Stimulated activated memory B cell treated with anti-CD40 and anti-IgM and Interleukin-4, amounts not matched to agents 10 μg/mL and 1 μg/mL and 100 μg/mL, for 72 hours (primary cell): ENCODE measurements at places on chromosomes 5 and 9.

DNA sequence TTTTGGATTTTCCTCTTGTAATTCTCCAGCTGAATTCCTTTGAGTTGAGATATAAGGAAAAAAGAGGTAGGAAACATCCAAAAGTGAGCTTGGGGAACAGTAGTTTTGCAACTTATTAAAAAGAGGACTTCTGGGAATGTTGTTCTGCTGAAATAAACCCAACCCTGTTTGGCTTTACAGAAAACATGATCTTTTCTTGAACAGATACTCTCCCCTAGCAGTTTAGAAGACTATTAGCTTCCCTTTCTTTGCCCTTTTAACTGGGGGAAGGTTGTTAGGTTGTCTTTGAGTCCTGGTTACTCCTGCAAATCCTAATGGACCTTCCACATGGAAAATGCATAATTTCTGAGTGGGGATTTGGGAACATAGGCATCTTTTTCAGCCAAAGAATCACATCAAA lies 168.7 kb upstream of the RPS23 start:
- no peak for ATAC-seq

- ATAC-seq = peak; percentile 91
Observed at GRCh38 chr5:54794135-54794975, 191.0 kb downstream of the ESM1 start.

DNA sequence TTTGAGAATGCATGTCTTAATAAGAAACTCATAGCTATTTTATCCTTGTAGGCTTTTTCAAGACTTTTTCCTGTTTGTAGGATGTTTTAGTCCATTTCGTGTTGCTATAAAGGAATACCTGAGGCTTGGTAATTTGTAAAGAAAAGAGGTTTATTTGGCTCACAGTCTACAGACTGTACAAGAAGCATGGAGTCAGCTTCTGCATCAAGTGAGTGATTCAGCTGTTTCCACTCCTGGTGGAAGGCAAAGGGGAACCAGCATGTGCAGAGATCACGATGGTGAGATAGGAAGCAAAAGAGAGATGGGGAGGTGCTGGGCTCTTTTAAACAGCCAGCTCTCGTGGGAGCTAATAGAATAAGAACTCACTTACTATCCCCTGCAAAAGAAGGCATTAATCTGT lies 177.3 kb downstream of the ALDH1A1 start:
- ATAC-seq = no peak

DNA sequence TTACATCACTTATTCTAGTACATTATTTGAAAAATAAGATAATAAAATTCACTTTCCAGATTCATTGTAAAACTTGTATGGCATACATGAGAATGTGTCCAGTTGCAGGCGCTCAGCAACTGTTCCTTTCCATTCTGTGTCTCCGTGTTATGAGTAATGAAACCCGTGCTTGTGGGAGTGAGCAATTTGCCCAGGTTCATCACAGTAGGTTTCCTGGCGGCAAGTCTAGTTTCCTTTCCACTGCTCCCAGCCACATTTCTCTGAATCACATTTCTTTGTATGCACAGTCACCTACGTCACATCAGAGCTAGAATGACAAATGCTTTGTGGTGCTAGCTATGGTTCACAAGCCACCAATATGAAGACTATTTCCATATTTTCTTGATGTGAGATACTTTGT lies 39.9 kb downstream of the MOCS2 start:
- no peak for ATAC-seq

DNA sequence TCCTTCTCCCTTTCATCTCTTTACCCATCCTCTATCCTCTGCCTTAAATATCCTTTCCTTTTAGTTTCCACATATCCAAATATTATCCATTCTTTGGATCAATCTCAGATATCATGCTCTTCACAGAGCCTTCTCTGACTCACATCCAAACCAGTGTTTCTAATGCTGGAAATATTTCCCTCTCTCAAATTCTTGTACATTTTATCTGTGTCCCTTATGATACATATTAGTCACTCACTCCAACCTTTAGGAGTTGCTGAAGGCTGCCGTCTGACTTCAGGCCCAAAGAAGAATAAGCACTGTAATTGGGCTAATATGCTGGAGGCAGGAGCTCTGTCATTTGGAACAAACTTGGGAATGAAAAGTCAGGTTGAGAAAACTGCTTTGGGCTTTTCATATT lies 156.4 kb upstream of the RUSC2 start:
- ATAC-seq = no peak

GRCh38 chr9:122261469-122261881 lies 3.2 kb downstream of the RBM18 start:
- ATAC-seq = no peak

DNA sequence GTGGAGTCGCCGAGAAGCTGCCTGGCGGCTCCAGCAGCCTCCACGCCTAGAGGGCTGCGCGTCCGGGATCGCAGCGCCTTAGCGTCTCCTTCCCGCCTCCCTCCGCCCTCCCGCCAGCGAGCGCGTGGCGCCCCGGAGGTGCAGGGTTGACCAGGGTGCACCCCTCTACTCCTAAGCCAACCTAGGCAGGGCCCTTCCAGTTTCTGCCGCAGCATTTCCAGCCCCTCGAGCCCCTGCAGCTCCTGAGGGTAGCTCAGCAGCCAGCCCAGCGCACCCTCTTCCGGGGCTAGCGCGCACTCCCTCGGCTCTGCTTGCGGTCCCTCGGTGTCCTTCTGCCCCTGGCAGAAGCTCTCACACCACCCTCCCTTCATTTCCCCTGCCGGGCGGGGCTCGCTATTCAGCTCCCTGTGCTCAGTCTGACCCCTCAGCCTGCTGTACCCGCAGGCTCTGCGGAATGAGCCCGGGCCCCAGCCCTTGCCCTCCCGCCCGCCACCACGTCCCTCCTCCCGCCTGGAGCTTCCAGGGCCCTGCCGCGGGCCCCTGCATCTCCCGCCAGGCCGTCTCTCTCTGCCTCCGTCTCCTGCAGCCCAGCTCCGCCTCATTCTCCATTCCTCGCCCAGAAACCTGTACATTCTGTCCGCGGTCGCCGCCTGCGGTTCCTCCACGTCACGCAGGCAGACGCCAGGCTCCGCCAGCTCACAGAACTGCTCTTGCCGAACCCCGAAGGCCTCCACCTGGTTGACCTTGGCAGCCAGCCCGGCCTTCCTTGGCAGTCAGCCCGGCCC lies 61.8 kb downstream of the SPATA31C2 start:
- ATAC-seq = peak; percentile 45

- ATAC-seq = no peak
Observed at GRCh38 chr9:72945391-72945790, 7.5 kb downstream of the ALDH1A1 start.
